ENCODE measurements at places on chromosomes 2 and 18. TPM values are rescaled to one million over a fixed set of nuclear protein-coding genes. Genes with fewer than 3 reads are reported as not detected.

GRCh38 chr2:72956936-72957335 is 39.6 kb downstream of the EMX1 start:
- DNase-seq, result no peak
- no peaks in the 10 kb centered on the region for H3K27me3 ChIP-seq
- no peak overlapping the region for H3K27ac ChIP-seq
- H3K36me3 ChIP-seq, result no peaks in the 10 kb centered on the region
- no peaks in the 10 kb centered on the region for H3K4me1 ChIP-seq
- no peak overlapping the region for H3K4me3 ChIP-seq

Gene SERPINB11
- total RNA-seq, result 0.77 TPM

Gene AKAIN1
- total RNA-seq, result not detected

Gene EML6
- total RNA-seq, result 2.5 TPM

Gene ANTXR1
- total RNA-seq, result 54.3 TPM

DNA sequence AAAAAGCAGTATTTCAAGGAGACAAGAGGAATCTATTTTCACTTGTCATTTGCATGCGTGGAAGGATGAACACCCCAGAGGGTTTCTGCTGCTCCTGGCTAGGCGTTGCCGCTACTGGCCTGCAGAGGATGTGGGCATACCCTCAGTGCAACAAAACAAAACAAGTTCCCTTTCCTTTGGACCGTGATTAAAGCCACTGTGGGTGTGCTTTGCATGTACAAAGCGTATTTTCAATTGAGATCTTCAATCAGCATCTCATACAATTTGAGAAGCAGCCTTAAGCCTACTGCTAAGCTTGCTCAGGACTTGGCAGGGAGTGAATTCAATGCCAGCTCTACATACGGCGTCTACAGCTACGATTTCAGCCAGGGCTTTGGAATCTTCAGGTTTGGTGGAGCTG is 298.4 kb downstream of the LPIN1 start:
- H3K4me1 ChIP-seq, result no peaks in the 10 kb centered on the region
- no peaks in the 10 kb centered on the region for H3K27me3 ChIP-seq
- H3K4me3 ChIP-seq, result no peak overlapping the region
- no peaks in the 10 kb centered on the region for H3K36me3 ChIP-seq
- DNase-seq, result no peak
- no peak overlapping the region for H3K27ac ChIP-seq

Gene CXCR1
- total RNA-seq, result 10.4 TPM

Gene ELOA2
- not detected for total RNA-seq

DNA sequence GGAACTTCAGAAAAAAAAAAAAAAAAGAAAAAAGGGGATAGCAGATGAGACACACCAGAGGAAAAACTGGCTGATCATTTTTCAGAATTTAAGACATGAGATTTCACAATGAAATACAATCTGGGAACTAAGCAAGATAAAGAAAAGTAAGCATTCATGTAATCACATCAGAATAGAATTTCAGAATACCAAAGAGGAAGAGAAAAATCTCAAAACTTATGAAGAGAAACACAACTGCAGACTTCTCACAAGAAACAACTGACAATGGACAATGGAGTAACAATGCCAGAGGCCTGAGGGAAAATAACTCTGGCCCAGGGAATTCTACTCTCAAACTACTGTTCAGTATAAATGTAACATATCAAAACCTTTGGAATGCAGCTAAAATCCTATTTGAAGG is 13.2 kb upstream of the RRM2 start:
- H3K36me3 ChIP-seq, result no peaks in the 10 kb centered on the region
- no peaks in the 10 kb centered on the region for H3K4me1 ChIP-seq
- no peaks in the 10 kb centered on the region for H3K27me3 ChIP-seq
- H3K4me3 ChIP-seq, result no peak overlapping the region

Gene METTL21A
- 12.7 TPM for total RNA-seq

DNA sequence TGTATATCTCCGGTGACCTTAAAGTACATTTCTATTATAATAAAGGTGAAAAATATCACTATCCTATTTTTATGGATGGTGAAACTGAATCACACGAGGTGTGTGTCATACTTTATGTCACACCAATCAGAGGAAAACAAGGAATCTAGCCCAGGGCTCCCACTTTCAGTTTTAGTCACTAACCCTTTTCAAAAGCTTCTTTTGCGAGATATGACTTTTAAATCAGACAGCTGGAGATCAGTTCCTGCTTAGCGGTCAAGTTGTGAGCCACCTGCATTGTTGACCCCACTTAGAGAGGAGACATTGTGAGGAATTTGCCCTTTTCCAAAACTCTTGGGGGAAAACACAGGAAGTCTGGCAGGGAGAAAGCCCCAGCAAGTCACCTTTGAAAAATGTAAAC is 70.5 kb downstream of the CPS1 start:
- H3K27ac ChIP-seq, result no peak overlapping the region
- no peak overlapping the region for H3K4me3 ChIP-seq
- H3K36me3 ChIP-seq, result no peaks in the 10 kb centered on the region
- H3K4me1 ChIP-seq, result no peaks in the 10 kb centered on the region
- H3K27me3 ChIP-seq, result no peaks in the 10 kb centered on the region

DNA sequence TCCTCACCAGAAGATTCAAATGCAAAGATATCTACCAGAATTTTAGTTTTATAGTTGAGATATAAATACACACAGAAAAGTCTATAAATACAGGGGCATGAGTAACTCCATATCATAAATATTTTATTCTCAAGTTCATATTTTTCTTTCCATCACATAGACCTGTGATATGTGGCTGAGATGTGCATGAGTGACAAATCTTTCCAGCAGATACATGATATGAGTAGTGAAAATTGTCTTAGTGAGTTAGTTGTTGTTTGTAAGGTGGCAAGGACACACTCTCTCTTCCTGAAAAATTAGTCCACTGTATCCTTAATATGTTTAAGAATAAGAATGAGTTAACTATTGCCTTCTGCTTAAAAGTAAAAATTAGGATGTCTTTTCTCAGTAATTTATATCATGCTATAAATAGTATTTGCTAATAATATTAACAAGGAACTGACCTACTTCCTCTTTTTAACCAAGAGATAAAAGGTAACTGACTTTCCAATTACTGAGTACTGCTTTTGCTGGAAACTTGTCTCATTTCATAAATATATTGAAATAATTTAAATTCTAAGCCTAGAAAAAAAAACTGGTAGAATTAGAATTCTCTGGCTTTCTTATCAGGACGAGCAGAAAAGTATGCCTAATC is 85.2 kb upstream of the SESTD1 start:
- DNase-seq, result no peak
- H3K4me3 ChIP-seq, result no peak overlapping the region
- no peaks in the 10 kb centered on the region for H3K27me3 ChIP-seq
- H3K27ac ChIP-seq, result no peak overlapping the region
- H3K4me1 ChIP-seq, result no peaks in the 10 kb centered on the region
- H3K36me3 ChIP-seq, result no peaks in the 10 kb centered on the region

All from lower lobe of right lung (tissue), 2 donors.